ENCODE measurements at places on chromosomes 4 and X. TPM values are rescaled to one million over a fixed set of nuclear protein-coding genes. Genes with fewer than 3 reads are reported as not detected.

Gene ZFX
- 6.8 TPM for polyA plus RNA-seq

Gene WAS
- polyA plus RNA-seq: 56.2 TPM

Gene SRPK3
- polyA plus RNA-seq: 0.07 TPM

Gene SMR3B
- not detected for polyA plus RNA-seq

Gene TEX13B
- polyA plus RNA-seq: not detected

Gene NIPAL1
- 0.12 TPM for polyA plus RNA-seq

GRCh38 chr4:43776371-43776770, 672.2 kb downstream of the KCTD8 start:
- no peaks in the 10 kb centered on the region for H3K4me1 ChIP-seq
- no peak overlapping the region for H3K4me3 ChIP-seq
- H3K27me3 ChIP-seq: no peaks in the 10 kb centered on the region
- DNase-seq: no peak
- no peaks in the 10 kb centered on the region for H3K36me3 ChIP-seq

DNA sequence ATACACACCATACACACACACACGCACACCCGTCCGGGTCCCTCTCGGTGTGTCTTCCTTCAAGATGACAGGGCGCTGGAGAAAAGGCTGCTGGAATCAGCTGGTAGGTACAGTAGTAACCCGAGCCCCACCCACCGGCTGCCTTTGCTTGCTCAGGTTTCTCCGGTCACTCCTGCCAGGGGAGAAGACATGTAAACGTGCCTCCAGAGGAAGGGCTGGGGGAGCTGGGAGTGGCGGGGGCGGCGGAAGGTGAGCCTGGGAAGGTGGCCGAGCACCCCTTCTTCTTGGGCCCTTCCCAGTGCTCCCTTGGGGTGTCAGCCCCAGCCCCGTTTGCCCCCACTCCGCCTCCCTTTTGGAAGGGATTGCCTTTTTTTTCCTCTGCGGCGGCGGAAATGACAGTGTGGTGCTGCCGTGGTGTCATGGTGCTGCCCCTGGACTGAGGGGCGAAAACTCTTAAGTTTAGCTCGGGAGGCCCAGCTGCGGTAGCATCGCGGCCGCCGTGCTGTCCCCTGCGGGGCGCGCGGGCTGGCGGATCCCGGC, at the start of gene MID2:
Gene MID2 (plus strand): TSS at position 169 of the 540 bp plus-strand sequence. CDS start 561 bp downstream, outside the sequence.
- no peaks in the 10 kb centered on the region for H3K36me3 ChIP-seq
- H3K4me1 ChIP-seq: no peaks in the 10 kb centered on the region
- H3K27ac ChIP-seq: peak within 1 kb of the TSS; percentile 87
- peak within 1 kb of the TSS; percentile 34 for H3K4me3 ChIP-seq
- peak; percentile 80 for DNase-seq

GRCh38 chrX:77776659-77777058, 9.4 kb downstream of the ATRX start:
- H3K27ac ChIP-seq: no peak overlapping the region
- H3K36me3 ChIP-seq: no peaks in the 10 kb centered on the region
- H3K4me3 ChIP-seq: no peak overlapping the region
- no peaks in the 10 kb centered on the region for H3K27me3 ChIP-seq
- peaks cover 27% of the 10 kb centered on the region for H3K4me1 ChIP-seq

DNA sequence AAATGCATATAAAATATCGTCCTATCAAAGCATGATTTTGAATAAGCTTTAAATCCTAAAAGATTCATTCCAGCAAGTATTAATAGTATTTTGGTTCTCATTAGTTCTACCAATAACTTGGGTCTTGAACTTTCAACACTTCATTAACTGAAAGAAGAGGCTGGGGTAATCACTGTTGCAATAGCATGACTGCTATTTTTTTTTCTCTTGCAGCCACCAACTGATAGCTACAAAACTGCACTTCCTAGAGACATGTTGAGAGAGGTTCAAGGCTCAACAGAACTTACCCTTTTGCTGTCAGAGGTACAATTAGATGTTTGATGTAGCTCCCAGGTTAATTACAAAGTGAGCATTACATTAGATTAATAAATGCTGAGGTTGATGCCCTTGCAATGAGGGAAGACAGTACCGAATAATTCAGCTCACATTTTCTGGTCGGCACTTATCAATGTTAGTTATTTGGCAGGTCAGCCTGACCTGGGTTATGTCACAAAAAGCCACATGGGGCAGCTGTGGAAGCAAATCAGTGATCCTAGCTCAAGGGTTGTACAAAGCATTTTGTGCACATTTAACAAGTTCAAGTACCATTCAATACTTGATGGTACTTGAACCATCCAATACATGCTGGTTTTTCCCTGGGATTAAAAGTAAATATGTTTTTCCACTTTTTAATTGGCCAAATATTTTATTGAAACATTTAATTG, 29.9 kb upstream of the TET2 start:
- no peak for DNase-seq
- peaks cover 7% of the 10 kb centered on the region for H3K4me1 ChIP-seq
- no peaks in the 10 kb centered on the region for H3K27me3 ChIP-seq
- H3K4me3 ChIP-seq: no peak overlapping the region
- H3K27ac ChIP-seq: no peak overlapping the region

DNA sequence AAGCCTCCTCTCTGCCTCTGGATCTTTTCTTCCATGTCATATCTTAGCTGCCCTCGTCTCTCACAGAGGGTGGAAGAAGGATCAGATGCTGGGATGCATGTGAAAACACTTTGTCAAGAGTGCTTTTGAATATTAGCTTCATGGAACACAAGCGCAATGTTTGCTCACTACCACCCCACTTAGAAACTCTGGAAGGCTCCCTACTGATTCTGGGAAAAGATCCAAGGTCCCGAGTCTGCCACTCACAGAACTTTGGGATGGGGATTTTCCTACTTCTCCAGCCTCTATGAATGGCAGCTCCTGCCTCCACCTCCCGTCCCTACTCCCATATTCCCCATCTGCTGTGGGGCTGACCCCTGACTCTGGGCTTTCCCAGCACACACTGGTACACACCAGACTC, 40.2 kb upstream of the CRMP1 start:
- no peak for DNase-seq
- H3K27ac ChIP-seq: no peak overlapping the region
- no peak overlapping the region for H3K4me3 ChIP-seq
- no peaks in the 10 kb centered on the region for H3K36me3 ChIP-seq

DNA sequence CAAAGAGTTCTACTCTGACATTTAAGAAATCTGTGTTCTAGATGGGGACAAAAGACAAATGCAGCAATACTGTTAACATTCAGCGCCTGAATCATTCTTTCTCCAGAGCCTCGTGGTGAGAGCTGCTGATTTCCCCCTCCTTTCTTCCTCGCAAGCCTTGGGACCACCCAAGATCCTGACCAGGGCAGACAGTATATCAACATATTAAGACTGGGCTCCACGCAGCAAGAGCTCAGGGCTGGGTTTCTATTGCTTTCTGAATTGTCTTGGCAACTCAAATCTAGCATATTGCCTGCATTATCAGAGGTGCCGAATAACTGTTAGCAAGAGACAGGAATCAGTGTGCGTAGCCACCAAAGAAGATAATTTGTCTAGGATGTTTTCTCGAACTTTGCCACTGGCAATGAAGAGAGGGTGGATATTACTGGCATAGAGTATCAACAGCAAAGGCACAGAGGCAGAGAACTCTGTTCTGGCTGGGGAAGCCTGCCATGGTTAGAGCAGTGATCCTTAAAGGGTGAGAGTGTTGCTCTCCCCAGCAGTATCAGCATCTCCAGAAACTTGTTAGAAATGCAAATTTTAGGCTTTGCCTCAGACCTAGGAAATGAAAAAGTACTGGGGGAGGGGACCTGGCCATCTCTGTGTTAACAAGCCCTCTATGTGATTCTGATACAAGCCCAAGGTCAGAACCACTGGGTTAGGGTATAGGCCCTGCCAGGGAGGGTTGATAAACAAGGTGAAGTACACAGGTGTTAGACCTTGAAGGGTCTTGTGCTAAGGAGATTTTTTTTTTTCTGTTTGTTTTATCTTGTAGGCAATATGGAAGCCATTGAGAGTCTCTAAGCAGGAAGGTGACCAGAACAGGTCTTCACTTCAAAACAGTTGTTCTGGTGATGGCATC, 46.2 kb upstream of the MID1IP1 start:
- H3K4me3 ChIP-seq: no peak overlapping the region
- no peak overlapping the region for H3K27ac ChIP-seq
- no peaks in the 10 kb centered on the region for H3K4me1 ChIP-seq
- no peak for DNase-seq
- H3K36me3 ChIP-seq: no peaks in the 10 kb centered on the region

- H3K36me3 ChIP-seq: no peaks in the 10 kb centered on the region
- no peaks in the 10 kb centered on the region for H3K4me1 ChIP-seq
- H3K27me3 ChIP-seq: no peaks in the 10 kb centered on the region
- no peak overlapping the region for H3K4me3 ChIP-seq
These were observed 187.1 kb upstream of the ARX start for GRCh38 chrX:25202827-25203226.

DNA sequence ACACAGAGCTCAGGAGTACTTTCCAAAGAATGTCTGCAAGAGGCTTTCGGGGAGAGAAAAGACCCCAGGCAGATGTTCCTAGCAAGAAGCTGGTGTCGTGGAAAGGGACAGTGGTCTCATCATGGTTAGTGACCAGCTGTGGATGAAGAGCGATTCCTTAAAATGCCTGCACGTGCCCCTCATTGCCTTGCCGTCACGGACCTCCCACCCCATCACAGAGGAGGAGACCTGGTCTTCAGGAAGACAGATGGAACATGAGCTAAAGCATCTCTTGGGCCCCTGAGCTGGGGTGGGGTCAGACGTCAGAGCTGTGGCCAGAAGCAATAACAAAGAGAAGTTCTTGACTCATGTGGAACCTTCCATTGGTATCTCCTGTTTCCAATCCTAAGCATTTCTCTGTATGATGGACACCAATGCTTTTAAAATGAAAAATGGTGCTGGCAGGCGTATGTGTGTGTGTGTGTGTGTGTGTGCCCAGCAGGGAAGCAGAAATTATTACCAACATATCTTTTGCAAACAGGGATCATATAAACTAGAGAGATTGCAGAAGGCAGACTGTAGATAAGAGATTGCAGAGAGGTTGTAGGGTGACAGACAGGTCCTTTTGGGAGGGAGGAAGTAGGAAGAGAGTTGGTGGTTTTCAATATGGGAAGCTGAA, 25.2 kb upstream of the ASMTL start:
- no peaks in the 10 kb centered on the region for H3K36me3 ChIP-seq
- H3K27me3 ChIP-seq: no peaks in the 10 kb centered on the region
- H3K4me3 ChIP-seq: no peak overlapping the region
- DNase-seq: peak; percentile 62

- no peak overlapping the region for H3K4me3 ChIP-seq
- no peaks in the 10 kb centered on the region for H3K4me1 ChIP-seq
- no peaks in the 10 kb centered on the region for H3K36me3 ChIP-seq
- no peak overlapping the region for H3K27ac ChIP-seq
- no peak for DNase-seq
- H3K27me3 ChIP-seq: no peaks in the 10 kb centered on the region
These were observed 72.9 kb downstream of the LRP2BP start for GRCh38 chr4:185322803-185323202.

GRCh38 chrX:75156531-75156945, 455 bp upstream of the ABCB7 start:
- peak overlapping the region; percentile 37 for H3K4me3 ChIP-seq
- H3K4me1 ChIP-seq: peaks cover 25% of the 10 kb centered on the region
- peak overlapping the region; percentile 62 for H3K27ac ChIP-seq
- DNase-seq: no peak
- no peaks in the 10 kb centered on the region for H3K36me3 ChIP-seq

GRCh38 chr4:139501927-139502899, 48.3 kb downstream of the RAB33B start:
- no peaks in the 10 kb centered on the region for H3K36me3 ChIP-seq
- DNase-seq: no peak
- H3K27me3 ChIP-seq: no peaks in the 10 kb centered on the region
- no peaks in the 10 kb centered on the region for H3K4me1 ChIP-seq
- no peak overlapping the region for H3K27ac ChIP-seq

DNA sequence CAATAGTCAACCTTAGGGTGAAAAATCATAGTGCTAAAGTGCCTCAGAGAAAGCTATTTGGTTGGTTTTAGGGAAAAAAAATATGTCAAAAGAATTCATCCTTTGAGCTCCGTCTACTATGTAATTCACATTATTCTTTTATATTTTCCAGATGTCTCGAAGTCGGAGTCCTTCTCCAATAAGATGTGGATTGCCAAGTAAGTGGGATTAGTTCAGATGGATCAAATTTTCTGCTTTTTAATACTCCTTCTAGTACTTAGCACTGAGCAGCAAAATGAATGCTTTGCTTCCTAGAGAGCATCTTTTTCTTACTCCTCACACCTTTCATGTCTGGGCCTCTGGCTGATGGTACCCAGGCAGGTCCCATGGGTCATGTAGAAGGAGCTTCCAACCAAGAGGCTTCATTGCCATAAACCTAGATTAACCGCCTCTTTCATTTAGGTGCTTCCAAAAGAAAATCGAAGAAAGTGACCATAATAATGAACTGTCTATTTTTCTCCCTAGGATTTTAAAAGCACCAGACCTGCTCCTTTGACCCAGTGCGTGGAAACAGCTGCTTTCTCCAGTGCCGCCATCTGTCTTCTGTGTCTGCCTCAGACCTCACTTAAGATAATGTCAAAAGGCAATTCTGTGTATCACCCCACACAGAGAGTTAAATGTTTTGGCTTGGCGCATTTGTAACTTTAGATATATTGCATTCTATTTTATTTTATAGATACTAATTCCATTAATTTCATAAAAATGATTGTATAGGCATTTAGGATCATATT, 43.5 kb downstream of the SPATA18 start:
- H3K4me1 ChIP-seq: no peaks in the 10 kb centered on the region
- peaks cover 4% of the 10 kb centered on the region for H3K27me3 ChIP-seq
- no peak for DNase-seq
- H3K4me3 ChIP-seq: no peak overlapping the region

DNA sequence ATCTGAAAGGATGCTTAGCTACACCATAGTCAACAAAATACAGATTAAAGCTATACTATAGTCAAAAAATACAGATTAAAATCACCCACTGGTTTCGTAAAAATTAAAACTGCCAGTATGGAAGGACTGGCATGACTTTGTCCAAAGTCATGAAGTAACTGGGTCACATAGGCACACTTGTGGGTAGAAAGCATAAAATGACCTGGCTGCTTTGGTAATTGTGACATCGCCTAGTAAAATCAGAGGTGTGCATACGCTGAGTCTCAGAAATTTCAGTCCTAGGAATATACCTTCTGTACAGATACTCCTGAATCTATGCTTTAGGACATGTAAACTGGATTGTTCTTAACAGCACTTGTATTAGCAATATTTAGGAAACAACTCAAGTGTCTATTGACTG, 28.1 kb downstream of the CLNK start:
- no peaks in the 10 kb centered on the region for H3K27me3 ChIP-seq
- no peak overlapping the region for H3K27ac ChIP-seq

DNA sequence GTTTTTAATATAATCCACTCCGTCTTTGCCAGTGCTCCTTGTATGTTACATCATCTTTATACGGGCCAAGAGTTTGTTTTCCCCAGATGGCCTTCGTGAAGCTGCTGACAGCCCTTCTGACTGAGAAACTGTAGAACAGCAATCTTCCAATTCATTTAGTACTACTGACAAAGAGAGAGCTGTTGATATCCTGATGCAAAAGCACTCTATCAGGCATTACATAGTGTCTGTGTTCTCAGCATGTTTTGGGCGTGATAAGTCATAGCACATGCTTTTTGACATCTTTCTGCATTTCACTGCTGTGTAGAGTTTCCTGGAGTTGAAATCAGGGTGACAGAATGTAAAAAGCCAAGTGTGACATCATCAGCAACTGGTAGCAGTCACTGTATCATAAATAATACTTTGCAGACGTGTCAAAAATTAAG, 746.3 kb upstream of the FAM241A start:
- DNase-seq: no peak
- no peaks in the 10 kb centered on the region for H3K27me3 ChIP-seq
- no peak overlapping the region for H3K4me3 ChIP-seq
- H3K27ac ChIP-seq: no peak overlapping the region
- no peaks in the 10 kb centered on the region for H3K36me3 ChIP-seq

- no peak overlapping the region for H3K4me3 ChIP-seq
- H3K27me3 ChIP-seq: no peaks in the 10 kb centered on the region
- no peaks in the 10 kb centered on the region for H3K4me1 ChIP-seq
- H3K36me3 ChIP-seq: no peaks in the 10 kb centered on the region
- no peak overlapping the region for H3K27ac ChIP-seq
- no peak for DNase-seq
These were observed 20.4 kb upstream of the PDK3 start for GRCh38 chrX:24444645-24445044.
